ENCODE measurements at places on chromosomes 12 and 14.

- no peak for DNase-seq
Observed at GRCh38 chr14:82667006-82667405, 1133.4 kb upstream of the SEL1L start.

GRCh38 chr14:20499108-20499507 is 6.2 kb upstream of the RNASE10 start:
- DNase-seq = no peak

DNA sequence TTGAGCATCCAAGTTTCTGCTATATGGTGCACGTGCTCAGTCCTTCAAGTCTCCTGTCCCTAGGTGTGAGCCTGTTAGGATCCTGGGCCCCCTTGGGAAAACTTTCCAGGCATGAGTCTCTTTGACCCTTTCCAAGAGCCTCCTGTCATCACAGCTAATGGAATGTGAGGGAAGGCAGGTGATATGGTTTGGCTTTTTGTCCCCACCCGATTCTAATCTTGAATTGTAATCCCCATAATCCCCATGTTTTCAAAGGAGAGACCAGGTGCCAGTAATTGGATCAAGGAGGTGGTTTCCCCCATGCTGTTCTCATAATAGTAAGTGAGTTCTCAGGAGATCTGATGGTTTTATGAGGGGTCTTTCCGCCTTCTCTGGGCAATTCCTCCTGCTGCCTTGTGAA is 265.5 kb downstream of the ATP23 start:
- no peak for DNase-seq

DNA sequence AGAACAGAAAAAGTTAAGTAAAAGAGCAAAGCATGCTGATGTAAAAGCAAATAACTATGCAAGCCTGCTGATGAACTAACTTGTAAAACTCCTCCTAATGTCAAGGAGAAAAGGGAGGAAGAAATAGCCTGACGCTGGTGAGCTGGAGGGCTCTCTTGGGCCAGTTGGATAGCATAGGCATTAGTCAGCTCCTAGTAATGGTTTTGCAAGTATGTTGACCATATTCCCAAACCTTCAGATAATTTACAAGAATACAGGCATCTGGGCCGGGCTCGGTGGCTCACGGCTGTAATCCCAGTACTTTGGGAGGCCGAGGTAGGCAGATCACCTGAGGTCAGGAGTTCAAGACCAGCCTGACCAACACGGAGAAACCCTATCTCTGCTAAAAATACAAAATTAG is 871.4 kb downstream of the C12orf50 start:
- DNase-seq = no peak

- no peak for DNase-seq
Observed at GRCh38 chr12:52659951-52660350, 7.9 kb upstream of the KRT2 start.
